ENCODE measurements at places on chromosomes 5 and 9. TPM values are rescaled to one million over a fixed set of nuclear protein-coding genes. Genes with fewer than 3 reads are reported as not detected.

Gene FRMD3
- total RNA-seq: 0.59 TPM

Gene STPG3
- not detected for total RNA-seq

Gene PCDHB10
- 0.15 TPM for total RNA-seq

Gene WDR38
- total RNA-seq: not detected

Gene CDC14B
- total RNA-seq: 12.1 TPM

Gene UBE2D2
- total RNA-seq: 136 TPM

Gene FOXD4L5
- total RNA-seq: not detected

Gene INSL4
- total RNA-seq: not detected

Gene PCDHGA4
- total RNA-seq: 1.0 TPM

Gene RELL2
- total RNA-seq: 1.9 TPM

Gene CCDC192
- total RNA-seq: not detected

Gene PPP3R2
- total RNA-seq: not detected

Gene SHISAL2B
- not detected for total RNA-seq

Gene ADAMTS12
- total RNA-seq: 14.7 TPM

Gene CCNO
- not detected for total RNA-seq

Gene IL3
- not detected for total RNA-seq

Gene CCDC112
- 6.5 TPM for total RNA-seq

Gene GARIN3
- total RNA-seq: not detected

Gene PCA3
- total RNA-seq: not detected

Gene ASTN2
- total RNA-seq: 3.4 TPM

Gene SEC24A
- 13.1 TPM for total RNA-seq

Gene SMIM33
- total RNA-seq: not detected

Gene ZDHHC11
- total RNA-seq: 0.34 TPM

Gene SLC9A3
- total RNA-seq: 1.5 TPM

Gene ITGA1
- total RNA-seq: 12.9 TPM

Gene SVEP1
- total RNA-seq: 5.5 TPM

Gene AFAP1L1
- 11.8 TPM for total RNA-seq

Gene FASTKD3
- total RNA-seq: 9.2 TPM

Gene GDA
- under 0.01 TPM for total RNA-seq

Gene AKNA
- total RNA-seq: 12.5 TPM

Gene KCNIP1
- not detected for total RNA-seq

Gene ADGRD2
- total RNA-seq: not detected

Gene SPATA31D4
- total RNA-seq: not detected

Gene CIZ1
- total RNA-seq: 60.9 TPM

Data from bronchus fibroblast of lung (primary cell).